Activated CD4-positive, alpha-beta T cell treated with anti-CD3 and anti-CD28 coated beads, Interleukin-2, amount 50 U/mL, for 1 hour (primary cell): ENCODE measurements at places on chromosomes 5 and 9.

DNA sequence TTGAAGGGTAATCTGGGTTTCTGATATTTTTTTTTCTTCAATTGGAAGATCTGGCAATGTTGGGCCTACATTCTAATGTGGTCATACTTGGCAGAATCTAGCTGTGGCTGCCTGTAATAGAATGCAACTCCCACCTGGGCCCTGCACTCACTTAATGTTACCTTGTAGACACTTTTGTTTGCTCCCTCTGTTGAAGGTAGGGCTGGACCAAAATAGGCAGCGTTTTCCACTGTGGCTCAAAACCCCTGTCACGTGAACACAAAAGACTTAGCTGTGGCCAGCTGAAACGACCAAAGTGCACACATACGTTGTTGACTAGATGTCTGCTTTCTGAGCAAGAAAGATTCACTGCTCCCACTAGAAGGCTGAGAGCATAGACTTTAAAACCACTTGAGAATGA, 117.6 kb upstream of the HMHB1 start:
- no peak for DNase-seq

DNA sequence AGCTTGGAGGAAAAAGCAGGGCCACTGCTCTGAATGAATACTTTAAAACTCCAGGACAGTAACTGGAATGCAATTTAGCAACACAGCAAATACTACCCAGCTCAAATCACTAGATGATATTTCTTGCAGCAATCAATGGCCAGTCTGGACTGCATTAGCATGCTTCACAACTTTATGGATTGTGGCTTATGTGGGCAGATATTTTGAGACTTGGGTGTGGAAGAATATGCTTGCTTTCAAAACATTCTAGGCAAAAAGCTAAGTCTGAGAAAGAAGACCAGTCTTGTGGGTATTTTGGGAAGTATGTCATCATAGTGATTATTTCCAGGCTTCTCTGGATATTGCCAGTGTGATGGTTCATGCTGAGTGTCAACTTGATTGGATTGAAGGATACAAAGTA, 3.1 kb downstream of the RANBP3L start:
- DNase-seq = no peak

DNA sequence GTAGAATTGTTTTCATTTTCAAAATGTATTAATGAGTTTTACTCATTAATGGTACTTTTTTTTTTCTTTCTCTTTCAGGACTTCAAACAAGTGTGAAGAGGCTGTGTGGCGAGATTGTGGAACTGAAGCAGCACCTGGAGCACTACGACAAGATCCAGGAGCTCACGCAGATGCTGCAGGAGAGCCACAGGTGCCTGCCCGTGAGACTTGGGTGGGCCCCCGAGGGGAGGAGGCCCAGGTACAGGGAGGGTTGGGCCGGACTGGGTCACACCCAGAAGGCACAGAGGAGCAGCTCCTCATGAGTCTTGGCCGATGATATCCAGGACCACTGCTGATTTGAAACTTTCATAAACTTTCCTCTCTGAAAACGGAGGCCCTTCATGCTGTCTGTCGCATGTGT, 35.6 kb downstream of the CEP72 start:
- no peak for DNase-seq

- DNase-seq = no peak
Measured at GRCh38 chr5:152568016-152568415, 162.9 kb upstream of the NMUR2 start.

DNA sequence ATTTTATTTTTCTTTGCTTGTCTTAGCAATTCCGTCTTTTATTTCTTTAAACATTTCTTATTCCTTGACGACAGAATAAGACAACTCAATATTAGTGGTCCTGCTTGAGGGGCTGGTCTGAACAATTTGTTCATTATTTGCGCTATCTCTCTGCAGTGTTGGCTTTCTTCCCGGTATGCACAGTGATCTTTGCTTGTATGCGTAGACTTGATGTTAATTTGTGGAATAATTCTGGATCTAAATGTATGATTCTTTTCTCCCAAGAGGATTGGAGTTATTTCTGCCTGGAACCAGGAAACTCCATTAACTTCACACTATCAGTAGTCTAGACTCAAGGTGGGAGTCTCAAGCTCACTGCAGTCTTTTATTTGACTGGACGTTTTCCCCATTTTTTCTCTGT, 80.4 kb downstream of the KDM4C start:
- no peak for DNase-seq

DNA sequence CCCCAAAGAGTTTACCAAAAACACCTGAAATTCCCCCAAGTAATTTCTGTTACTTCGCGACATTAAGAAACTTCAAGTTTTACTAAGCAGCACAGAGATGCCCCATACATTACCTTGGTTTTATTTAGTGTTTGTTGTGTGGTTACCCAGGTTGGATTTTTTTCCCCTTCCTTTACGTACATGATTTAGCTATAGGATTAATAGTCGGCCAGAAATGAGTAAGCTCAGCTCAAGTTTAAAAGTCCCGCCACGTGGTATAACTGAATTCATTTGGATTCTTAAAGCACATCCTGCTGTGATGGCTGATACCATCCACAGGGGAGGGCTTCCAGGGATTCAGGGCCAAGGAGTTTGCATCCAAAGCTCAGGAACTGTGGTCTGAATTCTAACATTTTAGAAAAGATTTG, 75.9 kb downstream of the DAP start:
- DNase-seq = no peak

DNA sequence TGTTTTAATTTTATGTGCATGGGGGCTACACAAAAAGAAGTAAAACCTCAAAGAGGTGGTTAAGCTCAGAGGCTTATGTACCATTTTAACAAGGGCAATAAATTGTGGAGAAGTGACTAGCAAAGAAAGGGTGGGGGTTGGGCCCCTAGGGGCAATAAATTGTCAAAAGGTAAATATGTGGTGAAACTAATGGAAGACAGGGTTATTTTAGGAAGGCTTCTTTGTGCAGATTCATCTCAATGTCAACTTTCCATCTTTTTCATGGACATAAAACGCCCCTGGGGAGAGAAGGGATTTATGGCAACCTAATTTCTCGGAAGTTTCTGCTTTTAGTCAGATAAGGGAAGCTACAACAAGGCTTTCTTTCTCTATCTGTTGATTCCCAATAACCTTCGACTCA, 42.5 kb upstream of the GOLM1 start:
- no peak for DNase-seq

DNA sequence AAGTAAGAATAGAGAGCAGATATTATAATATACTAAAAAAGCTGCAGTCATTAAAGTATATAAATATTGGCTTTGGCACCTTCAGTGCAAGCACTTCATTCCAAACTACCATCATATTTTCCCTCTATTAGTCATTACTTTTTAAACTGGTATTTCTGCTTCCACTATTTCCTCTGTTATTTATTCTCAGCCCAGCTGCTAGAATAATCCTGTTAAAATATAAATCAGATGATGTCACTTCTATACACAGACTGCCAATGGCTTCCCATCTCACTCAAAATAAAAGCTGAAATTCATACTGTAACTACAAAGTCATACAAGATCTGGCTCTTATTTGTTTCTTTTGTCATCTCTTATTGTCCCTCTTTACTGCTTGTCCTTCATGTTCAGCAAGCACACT, 432.9 kb downstream of the TLE4 start:
- DNase-seq = no peak

DNA sequence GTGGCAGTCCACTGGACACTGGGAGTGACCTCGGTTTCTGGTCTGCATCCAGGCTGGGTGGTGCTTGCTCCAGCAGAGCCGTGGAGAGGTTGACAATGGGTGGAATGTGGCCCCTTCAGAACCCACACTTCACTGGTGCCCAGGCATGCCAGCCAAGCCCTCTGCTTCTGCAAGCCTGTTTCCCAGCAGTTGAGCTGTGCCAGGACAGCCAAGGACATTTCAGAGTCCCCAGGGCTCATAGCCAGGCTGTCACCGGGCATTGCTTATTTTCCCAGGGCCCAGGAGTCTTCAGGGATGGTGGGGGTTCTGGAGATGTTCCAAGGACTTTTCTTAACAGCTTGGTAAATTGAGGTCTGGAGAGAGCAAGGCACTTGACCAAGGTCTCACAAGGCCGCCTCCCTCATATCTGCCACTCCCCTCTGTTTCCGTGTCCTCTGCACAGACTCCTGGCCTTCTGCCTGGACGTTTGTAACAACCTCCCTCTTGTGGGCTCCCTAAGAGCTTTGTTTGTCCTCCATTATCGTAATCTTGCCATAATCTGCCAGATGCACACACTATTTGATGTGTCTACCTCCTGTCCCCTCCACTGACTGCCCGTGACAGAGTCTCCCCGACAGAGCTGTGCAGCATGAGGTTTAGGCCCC, 3.8 kb upstream of the NDST1 start:
- no peak for DNase-seq

GRCh38 chr9:92562461-92562967, 26.7 kb upstream of the ECM2 start:
- no peak for DNase-seq

DNA sequence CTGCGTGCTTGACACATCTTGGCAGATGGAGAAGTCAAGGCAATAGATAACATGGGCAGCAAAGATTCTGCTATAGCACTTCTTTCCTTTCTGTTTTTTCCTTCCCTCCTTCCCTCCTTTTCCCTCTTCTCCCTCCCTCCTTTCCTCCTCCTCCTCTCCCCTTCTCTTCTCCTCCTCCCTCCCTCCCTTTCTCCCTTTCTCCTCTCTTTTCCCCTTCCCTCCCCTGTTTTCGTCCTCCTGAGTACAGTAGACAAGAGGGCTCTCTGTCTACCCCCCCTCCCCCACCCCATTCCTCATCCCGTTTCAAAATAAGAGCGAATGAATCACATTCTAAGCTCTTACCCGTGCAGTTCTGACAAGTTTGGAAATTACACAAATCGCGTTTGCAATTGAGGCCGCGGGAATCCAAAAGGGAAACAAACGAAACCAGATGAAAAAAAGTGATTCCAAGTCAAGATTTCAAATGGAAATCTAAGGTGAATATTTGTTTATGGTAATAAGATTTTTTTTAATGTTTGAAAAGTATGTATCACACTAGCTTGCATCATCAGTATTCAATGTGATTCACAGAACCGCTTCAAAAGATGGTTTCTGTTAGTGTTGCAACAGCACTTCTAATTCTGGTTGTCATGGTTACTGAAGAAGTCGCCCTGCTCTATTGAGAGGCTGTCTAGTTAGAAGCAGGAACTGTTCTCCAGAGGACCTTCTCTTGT, 1.3 kb downstream of the NIM1K start:
- DNase-seq = no peak

GRCh38 chr9:14722391-14723035, at the start of gene CER1:
TSS of gene CER1 (minus strand) at chr9:14722733. CDS start at chr9:14722672, 61 bp downstream.
- no peak for DNase-seq

DNA sequence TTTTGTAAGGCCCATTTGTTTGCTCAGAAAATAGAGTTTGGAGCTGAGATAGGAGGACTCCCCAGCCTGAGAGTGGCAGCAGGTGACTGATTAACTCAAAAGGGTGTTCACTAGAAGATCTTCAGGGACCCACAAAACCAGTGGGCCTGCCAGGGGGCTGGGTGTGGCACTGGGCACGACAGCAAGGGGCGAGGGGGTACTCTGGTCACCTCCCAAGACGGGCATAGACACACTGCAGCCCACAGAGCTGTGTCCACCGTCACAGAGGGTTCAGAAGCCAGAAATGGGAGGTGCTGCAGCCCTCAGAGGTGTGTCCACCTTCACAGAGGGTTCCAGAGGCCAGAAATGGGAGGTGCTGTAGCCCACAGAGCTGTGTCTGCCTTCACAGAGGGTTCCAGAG, 75.6 kb upstream of the CACNA1B start:
- DNase-seq = no peak

DNA sequence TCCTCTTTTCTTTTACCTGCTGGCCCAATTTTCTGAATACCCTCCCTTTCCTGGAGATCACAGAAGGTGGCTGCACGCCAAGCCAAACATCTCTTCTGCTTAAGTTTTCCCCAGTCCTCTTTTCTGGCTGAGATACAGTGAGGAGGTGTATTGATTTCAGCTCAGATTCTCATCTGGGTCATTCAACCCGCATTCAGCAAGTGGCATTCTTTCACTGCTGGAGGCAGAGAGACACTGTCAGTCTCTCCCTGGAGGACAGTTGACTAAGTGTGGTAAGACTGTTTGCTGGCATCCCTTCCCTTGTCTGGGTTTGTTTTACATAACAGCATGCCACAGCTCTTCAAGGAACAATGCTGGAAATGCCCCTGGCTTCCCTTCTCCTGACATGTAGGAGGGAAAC, 60.5 kb downstream of the GABRG2 start:
- no peak for DNase-seq
